Hematopoietic multipotent progenitor cell treated with erythropoietin and hydrocortisone succinate and interleukin-3 and kit ligand, for 6 days (in vitro differentiated cells): ENCODE measurements at places on chromosomes 6 and 20.
A peak's percentile ranks its signal among the peaks of the same experiment; 100 is the strongest.

DNA sequence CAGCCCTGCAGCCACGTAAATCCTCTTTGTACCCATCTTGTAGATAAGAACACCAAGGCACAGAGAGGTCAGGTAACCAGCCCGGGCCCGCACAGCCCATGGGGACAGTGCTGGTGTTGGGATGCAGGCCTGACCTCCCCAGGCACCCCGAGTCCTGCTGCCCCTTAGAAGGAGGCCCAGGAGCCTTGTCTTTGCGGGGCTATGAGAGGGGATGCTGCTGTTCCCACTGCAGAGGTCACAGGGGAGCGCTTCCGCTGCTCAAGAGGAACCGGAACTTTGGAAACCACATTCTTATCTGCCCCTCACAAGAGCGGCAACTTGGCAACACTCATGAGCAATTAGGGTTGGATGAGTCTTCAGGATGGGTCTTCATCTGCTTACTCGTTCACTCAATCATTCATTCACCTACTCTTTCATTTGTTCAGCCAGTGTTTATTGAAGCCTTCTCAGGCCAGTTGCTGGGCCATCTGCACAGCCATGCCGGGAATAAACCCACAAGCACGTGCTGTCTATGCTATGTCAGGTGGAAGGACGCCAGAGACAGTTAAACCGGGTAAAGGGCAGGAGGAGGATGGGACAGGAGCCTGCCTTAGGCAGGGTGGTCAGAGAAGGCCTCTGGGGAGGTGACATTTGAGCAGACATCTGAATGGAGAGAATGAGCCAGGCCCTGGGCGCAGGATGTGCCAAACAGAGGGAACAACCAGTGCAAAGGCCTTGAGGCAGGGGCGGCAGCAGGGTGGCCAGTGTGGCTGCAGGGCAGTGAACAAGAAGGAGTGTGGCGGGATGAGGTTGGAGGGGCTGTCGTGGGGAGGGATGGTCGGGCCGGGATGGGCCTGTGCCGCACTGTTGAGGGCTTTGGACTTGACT is 60.8 kb downstream of the RBM38 start:
- DNase-seq: peak; percentile 98

DNA sequence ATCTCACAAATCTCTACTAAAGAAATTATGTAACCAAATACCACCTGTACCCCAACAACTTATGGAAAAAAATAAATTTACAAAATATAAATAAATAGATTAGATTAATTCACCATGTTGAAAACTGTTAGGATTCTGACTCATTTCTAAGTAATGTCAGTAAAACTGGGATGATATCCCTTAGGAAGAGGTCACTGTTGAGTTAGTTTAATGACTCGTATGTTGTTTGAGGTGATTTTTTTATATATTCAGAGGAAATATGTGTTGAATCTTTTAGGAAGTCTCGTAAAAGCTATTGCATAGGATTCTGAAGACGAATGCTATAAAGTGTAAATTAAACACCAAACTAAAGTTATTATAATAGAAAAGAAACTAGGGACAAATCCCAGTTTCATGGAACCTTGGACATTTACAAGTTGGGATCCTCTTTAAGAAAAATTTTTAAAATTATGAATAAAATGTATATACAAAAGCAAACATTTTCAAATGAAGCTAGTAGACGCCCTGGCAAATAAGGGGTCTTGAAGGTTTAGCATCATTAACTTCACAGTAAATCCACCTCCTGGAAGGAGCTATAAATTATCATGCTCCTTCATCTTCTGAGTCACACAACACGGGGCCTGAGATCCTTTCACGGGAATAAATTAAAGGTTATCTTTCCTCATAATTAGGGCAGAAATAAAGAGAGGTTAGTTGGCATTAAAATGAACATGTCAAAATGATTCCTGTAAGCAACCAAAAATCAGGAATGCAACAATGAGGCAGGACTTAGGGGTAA is 37.0 kb upstream of the POU3F2 start:
- DNase-seq: no peak

DNA sequence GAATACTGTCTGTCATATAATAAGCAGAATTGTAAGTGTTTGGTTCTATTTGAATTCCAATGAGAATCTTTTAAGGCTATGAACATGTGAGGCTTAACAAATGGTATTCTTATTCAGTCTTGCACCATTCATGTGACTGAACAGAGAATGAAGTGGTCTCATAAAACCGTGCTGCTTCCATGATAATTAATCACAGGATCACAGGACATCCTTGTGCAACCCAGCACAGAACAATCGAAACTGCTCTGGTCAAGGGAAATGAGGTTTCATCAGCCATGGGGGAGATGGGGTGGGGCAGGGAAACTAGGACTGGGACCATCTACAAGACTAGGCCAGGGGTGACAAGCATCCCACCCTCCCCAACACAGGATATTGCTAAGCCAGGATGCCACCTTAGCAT is 6.0 kb downstream of the PPIL6 start:
- no peak for DNase-seq

- no peak for DNase-seq
Observed at GRCh38 chr6:157194643-157195042, 128.7 kb downstream of the TMEM242 start.

DNA sequence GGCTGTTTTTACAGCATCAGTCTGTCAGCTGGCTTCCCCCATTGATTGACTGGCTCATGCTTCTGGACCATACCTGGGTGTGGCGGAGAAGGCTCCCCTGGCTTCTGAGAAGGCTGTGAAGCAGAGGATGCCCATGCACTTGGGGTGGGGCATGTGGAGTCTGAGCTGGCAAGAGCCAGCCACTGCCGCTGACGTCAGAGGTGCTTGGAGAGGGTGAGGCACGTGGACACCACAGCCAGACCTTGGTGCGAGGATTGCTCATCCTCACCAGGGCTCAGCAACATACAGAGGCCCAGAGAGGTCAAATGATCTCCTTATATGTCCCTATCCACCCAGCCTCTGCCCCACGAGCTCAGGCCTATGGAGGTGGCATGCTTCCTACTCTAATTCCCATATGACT is 211.2 kb upstream of the PMEPA1 start:
- no peak for DNase-seq

- DNase-seq: no peak
Observed at GRCh38 chr6:49555951-49556350, 5.5 kb downstream of the C6orf141 start.

DNA sequence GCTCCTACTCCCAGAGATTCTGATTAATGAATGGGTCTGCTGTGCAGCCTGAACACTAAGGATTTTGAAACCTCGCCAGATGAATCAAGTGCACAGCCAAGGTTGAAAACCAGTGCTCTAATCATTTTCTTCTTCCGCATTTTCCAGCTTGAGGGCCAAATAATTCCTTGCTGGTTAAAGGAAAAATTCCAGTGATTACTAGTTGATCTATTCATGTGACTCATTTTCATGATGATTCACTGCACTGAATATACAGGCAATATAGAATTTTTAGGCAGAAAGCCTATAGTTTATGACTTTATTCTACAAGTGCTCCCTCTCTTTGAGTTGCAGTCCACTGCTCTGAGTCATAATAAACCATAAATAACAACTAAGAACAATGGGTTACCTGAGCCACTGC is 80.6 kb upstream of the PROKR2 start:
- DNase-seq: no peak

GRCh38 chr20:36336954-36337704 is 31.0 kb downstream of the DLGAP4 start:
- DNase-seq: no peak

GRCh38 chr6:37679539-37680476 is 17.9 kb downstream of the MDGA1 start:
- DNase-seq: no peak

DNA sequence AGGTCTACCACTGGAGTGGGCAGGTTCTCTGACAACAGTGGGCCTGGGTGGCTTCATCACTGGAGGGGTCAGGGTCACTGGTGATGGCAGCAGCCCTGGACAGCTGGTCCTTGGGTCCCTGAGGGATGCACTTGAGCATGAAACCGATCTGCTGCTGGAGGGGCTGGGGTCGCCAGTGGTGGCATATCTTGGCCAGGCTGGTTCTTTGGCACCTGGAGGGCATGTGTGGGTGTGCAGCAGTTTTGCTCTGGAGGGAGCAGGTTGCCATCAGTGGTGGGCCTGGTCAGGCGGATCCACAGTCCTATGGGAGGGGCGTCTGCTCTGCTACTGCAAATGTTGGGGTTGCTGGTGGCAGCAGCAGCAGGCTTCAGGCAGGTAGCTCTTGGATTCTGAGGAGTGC is 117.0 kb downstream of the AIG1 start:
- DNase-seq: no peak

- DNase-seq: no peak
Observed at GRCh38 chr6:134405386-134406087, 87.6 kb upstream of the SGK1 start.

DNA sequence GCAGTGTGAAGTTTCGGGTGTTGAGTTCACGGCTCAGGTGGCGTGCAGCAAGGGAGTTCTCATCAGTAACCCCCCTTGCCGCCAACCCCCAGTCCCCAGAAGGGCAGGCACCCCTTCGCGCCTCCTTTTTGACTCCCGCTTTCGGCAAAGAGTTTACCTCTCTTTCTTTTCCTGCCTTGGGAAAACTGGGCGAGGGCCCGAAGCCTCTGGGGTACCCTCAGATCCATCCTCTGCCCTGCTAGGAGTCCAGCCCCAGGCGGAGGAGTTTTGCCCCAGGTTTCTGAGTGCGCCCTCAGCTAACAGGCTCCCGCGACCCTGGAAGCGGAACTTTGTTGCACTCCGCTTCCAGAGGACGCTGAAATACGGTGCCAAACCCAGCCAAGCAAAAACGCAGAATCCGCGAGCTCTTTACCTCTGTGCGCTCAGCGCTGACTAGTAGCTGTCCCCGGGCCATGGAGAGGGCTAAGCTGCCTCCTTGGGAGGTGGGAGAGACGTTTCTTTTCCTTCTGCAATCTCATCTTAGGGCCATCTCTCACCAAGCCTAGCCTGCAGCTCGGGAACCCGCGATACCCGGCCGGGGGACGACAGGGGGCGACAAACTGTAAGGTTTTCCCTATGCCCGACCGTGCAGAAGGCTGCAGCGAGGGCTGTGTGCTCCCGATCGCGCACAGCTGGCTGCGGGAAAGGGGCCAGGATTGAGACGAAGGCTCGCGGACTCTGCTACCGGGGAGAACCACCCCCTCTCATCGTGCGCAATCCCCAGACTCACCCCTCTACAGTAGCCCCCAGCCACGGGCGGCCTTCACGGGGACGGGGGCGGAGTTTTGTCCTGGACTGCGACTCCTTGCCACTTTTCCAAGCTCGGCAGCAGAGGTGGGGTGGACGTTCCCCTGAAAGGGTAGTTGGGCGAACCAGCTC is 2.7 kb upstream of the PAX1 start:
- peak; percentile 67 for DNase-seq

DNA sequence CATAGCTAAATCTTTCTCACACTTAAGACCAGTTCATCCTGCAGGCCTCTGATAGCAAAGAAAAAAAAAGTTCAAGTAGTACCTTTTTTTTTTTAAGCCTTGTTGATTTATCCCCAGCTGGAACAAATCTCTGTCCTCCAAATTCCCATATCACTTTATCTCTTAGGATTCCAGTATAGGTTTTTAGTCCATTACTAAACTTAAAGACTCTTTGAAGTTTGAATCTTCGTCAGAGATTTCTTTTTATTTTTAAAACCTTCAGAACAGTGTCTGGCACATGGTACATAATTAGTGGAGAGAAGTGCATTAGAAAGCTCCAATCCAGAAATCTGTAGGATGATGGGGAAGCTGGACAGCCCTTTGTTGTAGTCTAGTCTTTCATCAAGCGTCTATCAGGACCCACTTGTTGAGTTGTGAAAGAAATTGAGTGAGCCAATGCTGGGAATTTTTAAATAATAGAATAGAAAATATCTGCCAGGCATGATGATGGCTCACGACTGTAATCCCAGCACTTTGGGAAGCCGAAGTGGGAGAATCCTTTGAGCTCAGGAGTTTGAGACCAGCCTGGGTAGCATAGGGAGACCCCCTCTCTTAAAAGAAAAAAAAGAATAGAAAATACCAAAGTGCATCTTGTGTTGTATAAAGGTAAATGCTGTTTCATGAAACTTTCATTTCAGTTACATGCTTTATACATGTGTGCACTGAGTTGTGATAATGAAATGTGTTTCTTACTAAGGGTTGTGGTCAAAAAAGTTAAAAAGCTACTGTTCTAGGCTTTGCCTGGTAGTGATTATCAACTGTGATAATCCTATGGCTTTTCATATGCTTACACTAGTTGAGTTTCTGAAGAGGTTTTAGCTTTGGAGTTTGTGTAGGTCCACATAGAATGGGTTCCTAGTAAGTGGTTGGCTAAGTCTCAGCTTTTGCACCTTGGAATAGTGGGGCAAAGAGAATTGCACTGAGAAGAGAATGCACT is 3.2 kb downstream of the NFYA start:
- DNase-seq: peak; percentile 50

- DNase-seq: no peak
Observed at GRCh38 chr20:54172856-54173652, 732 bp downstream of the CYP24A1 start.

DNA sequence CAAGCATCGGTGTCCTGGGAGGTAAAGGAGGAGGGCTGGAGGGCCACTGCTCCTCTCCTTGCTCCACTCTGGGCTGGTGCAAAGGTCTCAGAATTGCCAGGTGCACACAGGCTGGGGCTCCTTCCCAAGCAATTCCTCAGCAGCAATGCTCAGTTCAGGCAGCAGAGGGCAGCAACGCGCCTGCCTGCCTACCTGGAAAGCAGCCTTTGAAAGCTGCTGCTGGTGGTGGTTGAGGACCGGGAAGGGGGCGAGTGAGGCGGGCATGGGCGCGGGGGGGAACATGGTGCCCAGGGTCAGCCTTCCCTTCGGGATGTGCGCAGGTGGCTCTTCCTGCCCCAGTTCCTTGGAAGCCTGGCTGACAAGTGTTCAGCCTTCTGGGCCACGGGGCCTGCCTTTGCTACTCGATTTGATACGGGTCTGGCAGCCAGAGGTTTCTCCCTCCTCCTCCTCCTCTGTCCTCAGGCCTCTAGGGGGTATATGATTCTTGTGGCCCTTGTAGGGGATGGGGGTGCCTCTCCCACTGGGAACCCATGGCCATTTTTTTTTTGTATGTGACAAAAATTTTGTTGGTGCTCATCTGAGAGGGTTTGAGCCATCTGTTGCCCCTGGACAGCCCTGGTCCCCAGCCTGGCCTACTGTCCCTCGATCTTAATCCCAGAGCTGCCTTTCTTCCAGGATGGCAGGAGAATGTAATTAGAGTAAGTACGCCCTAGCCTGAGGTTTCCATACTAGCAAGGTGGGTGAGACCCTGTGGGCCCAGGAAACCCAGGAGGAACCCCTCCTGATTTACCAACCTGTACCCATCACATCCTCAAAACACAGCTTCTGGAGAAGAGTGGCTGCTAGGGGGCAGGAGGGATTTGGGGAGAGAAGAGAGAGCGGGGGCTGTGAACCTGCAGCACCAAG is 20.1 kb downstream of the MRPS18A start:
- DNase-seq: peak; percentile 82
